ENCODE measurements at places on chromosomes 2 and 18. TPM values are rescaled to one million over a fixed set of nuclear protein-coding genes. Genes with fewer than 3 reads are reported as not detected.

KCNIP3 gene
- 2.9 TPM for total RNA-seq

ACMSD gene
- total RNA-seq: not detected

CABYR gene
- 7.7 TPM for total RNA-seq

POTEJ gene
- not detected for total RNA-seq

PLCD4 gene
- 11.8 TPM for total RNA-seq

RNF125 gene
- 1.5 TPM for total RNA-seq

FANCL gene
- 13.4 TPM for total RNA-seq

CD8B2 gene
- total RNA-seq: not detected

GRB14 gene
- 0.29 TPM for total RNA-seq

AFF3 gene
- 0.66 TPM for total RNA-seq

ARL4C gene
- 74.6 TPM for total RNA-seq

TSPYL6 gene
- total RNA-seq: under 0.01 TPM

PPP1R1C gene
- total RNA-seq: 2.2 TPM

TBR1 gene
- not detected for total RNA-seq

MAP3K20 gene
- 97.6 TPM for total RNA-seq

RBBP8 gene
- total RNA-seq: 27.9 TPM

EIF2AK3 gene
- total RNA-seq: 27.5 TPM

BCL11A gene
- under 0.01 TPM for total RNA-seq

DHX57 gene
- 20.3 TPM for total RNA-seq

SOX11 gene
- total RNA-seq: under 0.01 TPM

PAX8 gene
- total RNA-seq: 1.5 TPM

ADRA2B gene
- not detected for total RNA-seq

EDAR gene
- total RNA-seq: not detected

HOXD3 gene
- total RNA-seq: 0.29 TPM

CRYGD gene
- not detected for total RNA-seq

LBX2 gene
- 6.3 TPM for total RNA-seq

BOD1L2 gene
- total RNA-seq: not detected

EVA1A gene
- 32.1 TPM for total RNA-seq

NFU1 gene
- total RNA-seq: 30.8 TPM

HOXD8 gene
- 0.44 TPM for total RNA-seq

IRS1 gene
- total RNA-seq: 33.5 TPM

IL18R1 gene
- 0.66 TPM for total RNA-seq

LYPD1 gene
- total RNA-seq: 0.73 TPM

ZSWIM2 gene
- total RNA-seq: not detected

ADAM17 gene
- 52.7 TPM for total RNA-seq

MYO1B gene
- total RNA-seq: 109 TPM

SCYGR4 gene
- not detected for total RNA-seq

UGT1A5 gene
- not detected for total RNA-seq

STPG4 gene
- total RNA-seq: 0.17 TPM

SERPINB11 gene
- not detected for total RNA-seq

DTYMK gene
- total RNA-seq: 70.8 TPM

RSAD2 gene
- total RNA-seq: 0.50 TPM

All from smooth muscle cell of trachea (primary cell).